ENCODE measurements at places on chromosomes 3 and 15.

GRCh38 chr15:92848852-92849598 is 51.1 kb upstream of the CHD2 start:
- DNase-seq, result no peak

- DNase-seq, result no peak
Observed at GRCh38 chr15:99098991-99099390, 5.9 kb upstream of the SYNM start.

DNA sequence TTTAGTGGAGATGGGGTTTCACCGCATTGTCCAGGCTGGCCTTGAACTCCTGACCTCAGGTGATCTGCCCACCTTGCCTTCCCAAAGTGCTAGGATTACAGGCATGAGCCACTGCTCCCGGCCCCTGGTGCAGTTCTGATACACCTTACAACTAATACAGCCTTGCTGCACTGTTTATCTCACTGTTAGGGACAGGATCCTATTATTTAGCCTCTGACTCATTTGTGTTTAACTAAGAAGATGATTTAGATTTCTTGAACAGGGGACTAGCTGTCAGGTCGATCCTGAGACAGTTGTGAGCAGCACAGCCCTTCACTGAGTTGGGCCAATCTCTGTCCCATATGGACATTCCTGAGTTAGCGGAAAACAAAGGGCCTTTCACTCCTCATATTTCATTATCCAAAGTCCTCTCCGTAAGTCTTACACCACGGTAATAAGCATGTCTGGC is 19.2 kb downstream of the GYG1 start:
- DNase-seq, result no peak

DNA sequence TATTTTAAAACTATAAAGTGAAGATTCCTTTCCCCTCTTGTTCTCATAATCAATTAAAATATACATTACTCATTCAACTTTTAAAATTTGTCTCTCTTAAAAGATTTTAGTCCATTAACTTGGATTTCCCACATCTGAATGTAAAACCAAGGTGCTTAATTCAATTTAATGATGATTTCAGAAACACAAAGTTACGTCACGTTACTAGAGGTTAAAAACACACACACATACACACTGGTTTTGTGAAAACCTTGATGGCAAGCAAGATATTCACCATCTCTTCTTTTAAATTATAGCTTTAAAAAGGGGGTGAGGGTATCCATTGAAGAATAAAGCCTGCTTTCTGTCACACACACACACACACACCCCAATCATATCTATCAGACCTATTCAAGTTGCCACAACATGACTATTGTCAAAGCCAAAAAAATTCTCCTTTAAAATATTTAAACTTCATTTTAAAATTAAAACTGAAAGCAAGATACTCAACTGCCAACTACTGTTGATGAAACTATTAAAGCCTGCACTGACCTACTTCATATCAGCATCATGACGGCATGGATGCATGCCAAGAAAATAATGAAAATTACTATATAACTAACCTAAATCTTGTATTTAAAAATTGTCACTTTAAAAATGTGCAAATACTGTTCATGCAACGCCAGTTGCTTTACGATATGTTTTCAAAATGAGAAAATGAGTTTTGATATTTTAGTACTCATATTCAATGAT is 2.1 kb downstream of the RFX7 start:
- DNase-seq, result no peak

DNA sequence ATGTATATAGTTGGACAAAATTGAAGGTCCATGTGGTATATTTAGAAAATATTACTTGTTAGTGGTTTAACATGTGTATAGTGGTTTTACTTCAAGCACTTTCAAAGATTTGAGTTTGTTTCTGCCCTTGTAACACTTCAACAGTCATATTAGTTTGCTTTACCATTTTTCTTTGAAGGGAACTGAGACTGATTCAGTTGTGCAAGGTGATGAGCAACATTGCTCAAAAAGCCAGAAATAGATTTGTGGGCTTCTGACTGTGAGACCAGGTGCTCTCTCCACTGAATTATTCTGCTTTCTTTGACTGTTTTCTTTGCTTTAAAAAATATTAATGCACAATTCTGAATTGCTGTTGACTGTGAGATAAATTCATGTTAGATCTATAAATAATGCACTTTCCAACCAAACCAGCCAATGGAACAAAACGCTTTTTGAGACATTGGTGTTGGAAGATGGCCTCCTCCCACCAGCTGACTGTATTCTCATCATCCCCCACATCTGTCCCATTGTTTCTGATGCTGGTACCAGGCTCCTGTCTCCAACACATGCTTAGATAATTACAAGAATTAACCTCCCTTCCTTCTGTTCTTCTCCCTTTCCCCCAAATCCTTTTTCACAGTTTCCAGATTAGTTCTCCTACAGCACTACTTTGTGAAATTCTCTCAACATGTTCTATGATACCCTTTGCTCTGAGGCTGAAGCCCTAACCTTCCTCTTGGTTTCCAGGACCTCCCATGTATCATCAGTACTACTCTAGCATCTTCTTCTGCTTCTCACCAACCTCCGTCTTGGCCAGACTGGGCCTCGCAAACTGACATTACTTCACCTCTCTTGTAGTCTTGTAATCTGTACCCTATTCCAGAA is 27.9 kb downstream of the PLCL2 start:
- no peak for DNase-seq

GRCh38 chr15:35170207-35170606 is 85.1 kb upstream of the NANOGP8 start:
- no peak for DNase-seq

DNA sequence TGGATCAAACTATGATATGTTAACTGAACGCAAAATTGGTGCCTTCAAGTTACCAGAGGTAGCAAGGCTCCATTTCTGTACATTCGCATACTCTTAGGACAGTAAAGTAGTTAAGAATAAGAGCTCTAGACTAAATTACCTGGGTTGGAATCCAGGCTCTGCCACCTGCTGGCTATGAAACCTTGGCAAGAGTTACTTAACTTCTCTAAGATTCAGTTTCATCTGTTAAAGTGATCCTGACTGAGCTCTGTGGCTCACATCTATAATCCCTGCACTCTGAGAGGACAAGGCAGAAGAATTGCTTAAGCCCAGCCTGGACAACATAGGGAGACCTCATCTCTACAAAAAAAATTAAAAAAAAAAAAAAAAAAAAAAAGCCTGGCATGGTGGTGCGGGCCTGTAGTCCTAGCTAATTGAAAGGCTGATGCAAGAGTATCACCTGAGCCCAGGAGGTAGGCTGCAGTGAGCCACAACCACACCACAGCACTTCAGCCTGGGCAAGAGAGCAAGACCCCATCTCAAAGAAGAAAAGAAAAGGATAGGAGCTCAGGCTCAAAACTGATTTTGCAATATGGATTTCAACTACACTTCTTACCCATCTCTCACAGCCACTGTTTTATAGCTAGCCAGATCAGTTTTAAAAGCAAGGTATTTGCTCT is 21.3 kb downstream of the GSK3B start:
- DNase-seq, result no peak

- no peak for DNase-seq
Observed at GRCh38 chr15:63067976-63068743, 25.6 kb downstream of the TPM1 start.

DNA sequence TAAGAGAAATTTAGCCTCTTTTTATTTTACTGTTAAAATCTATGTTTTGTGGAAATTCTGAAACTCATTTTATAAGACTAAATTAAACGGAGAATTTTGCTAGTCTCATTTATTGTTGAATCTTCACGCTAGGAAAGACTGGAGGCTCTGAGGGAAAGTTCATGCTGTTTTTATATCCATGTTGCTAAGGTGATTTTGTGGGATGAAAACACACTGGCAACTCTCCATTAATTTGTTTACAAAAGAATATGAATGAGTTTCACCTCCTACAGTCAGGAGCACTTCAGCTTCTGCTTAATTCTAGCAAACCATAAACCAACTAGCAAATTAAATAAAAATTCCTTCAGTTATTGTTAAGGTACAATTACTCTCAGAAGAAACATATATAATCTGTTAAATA is 195.4 kb downstream of the RAP2B start:
- DNase-seq, result no peak

GRCh38 chr3:184005941-184006507 is 11.7 kb downstream of the ABCC5 start:
- no peak for DNase-seq

- no peak for DNase-seq
Observed at GRCh38 chr3:167113035-167113830, 266.9 kb downstream of the ZBBX start.

DNA sequence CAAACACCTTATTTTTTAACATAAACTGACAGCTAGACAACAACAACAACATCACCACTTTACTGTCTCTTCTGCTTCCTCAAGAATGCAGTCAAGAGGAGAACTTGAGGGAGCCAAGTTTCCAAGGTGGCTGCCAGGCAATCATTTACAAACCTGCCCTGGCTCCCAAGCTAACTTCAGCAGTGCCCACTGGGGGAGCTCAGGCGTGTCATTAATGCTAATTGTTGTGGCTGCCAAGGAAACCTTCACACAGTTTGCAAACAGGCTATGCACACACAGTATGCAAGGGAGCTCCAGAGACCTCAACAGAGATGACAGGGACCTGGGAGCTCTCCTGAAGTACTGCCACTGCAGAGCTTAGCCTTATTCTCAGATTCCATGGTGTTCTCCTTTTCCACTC is 2.1 kb downstream of the DZIP1L start:
- no peak for DNase-seq

DNA sequence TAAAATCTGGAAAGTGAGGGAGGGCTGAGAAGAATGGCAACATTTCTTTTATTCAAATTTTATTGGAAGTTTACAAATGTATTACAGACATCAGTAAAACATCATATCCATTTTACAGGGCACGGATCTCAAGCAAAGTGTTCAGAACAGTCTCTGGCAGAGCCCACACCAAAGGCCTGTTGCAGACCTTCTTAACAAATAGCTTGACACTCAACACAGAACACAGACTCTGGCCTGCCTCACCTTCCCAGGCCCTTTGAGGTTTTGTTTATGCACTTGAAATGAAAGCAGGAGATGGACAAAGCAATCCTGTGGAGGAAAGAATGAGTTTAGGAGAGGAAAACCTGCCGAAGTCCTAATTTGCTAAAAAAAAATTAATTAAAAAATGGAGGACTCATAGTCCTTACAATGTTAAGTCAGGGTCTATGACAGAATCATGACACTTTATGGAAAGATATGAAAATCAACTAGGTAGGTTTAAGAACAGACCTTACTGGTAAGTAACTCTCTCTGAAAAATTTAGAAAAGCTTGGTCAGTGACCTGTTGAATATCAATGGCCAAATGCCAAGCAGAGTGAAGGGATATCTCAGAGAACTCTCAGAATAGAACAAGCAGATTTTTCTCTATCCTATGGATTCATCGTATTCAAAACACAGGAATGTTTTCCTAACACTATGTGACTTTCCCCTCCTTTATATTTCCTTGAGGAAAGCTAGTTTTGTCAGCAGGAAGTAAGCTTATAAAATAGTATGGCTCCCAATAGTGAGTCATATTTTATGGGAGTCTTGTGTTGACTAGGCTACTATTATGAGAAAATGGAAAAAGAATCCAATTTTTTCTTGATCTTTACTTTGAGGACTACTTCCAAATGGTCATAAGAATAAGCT is 70.8 kb upstream of the PSMD6 start:
- no peak for DNase-seq

DNA sequence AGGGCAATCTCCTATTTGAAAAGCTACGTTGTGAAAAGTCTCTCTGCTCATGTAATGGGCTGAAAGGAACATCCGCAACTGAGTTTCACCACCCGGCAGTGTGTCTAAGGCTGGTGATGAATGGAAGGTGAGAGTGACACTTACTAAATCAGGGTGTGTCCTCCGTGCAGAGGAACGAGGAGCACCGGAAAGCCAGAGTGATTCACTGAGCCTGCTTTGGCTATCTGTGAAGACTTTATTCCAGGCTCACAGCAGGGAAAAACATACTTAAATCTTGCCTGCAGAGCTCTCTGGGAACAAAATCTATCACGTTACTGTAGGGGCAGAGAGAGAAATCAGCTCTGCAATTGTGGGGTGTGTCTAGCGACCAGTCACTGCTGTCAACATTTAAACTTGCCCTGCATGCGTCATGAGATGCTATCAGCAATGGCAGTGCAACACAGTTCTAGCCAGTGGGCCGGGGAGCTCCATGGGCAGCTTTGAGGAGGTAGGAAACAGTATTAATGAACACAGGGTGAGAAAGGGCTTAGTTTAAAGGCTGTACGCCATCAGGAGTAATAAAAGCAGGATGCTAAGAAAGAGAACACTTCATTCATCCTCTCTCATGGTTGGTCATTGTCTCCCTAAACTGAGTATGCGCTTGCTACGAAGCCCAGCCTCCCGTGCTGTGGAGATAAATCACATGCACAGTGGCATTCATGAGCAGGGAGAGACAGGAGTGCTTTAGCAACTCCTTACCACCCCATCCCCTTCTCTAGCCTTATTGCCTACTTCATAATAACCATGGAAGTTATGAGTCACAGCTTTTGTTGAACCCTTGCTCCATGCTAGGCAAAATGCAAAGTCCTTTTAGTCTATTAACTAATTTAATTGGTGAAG is 542.7 kb upstream of the ADAMTS9 start:
- DNase-seq, result no peak

DNA sequence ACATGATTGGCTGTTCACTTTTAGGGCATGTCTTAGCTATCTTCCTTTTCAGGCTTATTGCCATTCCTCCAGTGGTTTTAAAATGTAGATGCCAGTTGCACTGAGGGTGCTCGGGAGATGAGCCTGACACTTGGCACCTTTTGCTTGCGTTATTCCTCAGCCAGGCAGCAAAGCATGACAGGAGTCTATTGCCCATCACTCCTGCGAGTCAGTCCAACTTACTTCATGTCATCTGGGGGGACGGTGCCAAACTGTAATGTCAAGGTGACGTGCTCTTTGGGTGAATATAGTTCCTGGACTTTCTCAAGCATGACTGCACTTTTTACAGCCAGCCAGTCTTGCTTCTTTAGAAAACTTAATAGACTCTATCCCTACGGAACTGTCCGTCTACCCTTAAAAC is 406.0 kb upstream of the C2CD4B start:
- no peak for DNase-seq

GRCh38 chr3:194740859-194741491 is 55.3 kb downstream of the FAM43A start:
- no peak for DNase-seq

- DNase-seq, result no peak
Observed at GRCh38 chr3:177589911-177590381, 392.7 kb upstream of the TBL1XR1 start.

- DNase-seq, result no peak
Observed at GRCh38 chr3:186960347-186960746, 30.0 kb downstream of the ST6GAL1 start.

GRCh38 chr3:175988401-175988800 is 1129.3 kb downstream of the NAALADL2 start:
- DNase-seq, result no peak

DNA sequence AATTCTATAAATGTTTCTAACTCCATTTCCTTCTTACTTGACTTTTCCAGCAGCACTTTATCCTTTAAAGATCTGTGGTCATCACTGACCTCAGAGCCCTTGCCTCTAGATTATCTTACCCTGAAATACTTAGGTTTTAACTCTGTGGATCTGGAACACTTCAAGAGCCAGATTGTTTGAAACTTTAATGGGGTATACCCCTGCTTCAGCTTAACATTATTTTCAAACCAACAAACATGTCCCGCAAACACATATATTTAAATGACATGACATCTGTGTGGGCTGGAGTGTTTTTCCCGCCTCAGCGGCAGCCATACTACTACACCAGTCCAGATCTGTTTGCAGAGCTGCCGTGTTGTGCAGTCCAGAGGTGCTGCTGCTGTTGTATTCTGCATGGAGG is 252.0 kb upstream of the TPM1 start:
- DNase-seq, result no peak

All from stimulated activated CD8-positive, alpha-beta memory T cell treated with anti-CD3 and anti-CD28 coated beads, Interleukin-7, amount 100 ng/mL, for 1 hour (primary cell).